ENCODE measurements at places on chromosomes 16 and 17.

DNA sequence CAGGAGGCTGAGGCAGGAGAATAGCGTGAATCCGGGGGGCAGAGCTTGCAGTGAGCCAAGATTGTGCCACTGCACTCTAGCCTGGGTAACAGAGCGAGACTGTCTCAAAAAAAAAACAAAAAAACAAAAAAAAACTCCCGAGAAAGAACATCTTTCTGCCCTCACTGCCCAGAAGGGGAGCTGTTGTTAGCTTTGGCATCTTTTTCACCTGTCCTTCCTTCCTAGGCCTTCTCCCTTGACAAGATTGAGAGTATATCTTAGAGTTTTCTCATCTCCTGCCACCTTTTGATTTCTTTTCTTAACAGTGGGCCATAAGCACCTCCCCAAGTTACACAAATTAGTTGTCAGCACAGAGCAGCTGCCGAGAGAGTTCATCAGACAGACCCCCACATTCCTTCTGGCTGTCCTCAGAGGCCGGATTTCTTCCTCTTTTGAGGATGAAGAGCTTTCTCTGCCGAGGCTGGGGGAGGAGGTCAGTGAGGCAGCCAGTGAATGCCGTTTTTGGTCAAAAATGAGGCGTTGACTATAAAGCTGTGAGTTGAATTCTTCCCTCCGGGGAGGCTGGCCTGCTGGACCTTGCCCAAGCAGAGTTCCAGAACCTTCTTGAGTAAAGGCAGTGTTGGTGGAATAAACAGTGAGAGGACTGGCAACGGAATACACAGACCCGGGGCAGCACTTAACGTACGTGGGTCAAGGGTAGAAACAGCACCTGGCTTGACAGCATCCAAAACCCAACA is 127.0 kb downstream of the ABCC6 start:
- DNase-seq, result no peak

DNA sequence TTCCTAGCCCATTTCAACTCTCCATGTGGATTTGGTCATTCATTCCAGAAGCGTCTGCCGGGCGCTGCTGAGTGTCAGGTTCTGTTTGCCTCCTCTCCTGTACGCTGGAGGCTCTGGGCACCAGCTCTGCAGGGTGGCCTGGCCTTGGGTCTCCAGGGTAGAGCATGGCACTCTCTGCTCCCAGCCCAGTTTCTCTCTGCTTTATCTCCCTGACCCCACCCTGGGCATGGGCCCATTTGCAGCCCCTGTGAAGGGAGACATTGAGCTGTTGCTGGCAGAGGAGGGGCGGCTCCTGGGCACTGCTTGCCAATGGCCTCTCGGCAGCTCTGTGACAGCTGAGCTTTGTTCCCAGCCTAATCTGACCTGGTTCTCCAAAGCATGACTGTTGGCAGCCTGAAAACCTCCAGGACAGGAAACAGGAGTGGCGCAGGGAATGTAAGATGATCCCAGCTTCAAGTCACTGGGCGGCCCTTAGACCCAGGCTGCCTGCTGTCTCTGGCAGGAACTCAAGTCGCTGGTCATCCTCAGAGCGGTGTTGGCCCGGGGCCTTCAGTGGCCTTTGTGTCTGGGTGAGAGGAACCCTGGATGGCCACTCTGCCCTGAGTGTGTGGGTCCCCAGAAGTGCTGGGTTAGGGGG is 146.8 kb downstream of the SEC14L1 start:
- no peak for DNase-seq

DNA sequence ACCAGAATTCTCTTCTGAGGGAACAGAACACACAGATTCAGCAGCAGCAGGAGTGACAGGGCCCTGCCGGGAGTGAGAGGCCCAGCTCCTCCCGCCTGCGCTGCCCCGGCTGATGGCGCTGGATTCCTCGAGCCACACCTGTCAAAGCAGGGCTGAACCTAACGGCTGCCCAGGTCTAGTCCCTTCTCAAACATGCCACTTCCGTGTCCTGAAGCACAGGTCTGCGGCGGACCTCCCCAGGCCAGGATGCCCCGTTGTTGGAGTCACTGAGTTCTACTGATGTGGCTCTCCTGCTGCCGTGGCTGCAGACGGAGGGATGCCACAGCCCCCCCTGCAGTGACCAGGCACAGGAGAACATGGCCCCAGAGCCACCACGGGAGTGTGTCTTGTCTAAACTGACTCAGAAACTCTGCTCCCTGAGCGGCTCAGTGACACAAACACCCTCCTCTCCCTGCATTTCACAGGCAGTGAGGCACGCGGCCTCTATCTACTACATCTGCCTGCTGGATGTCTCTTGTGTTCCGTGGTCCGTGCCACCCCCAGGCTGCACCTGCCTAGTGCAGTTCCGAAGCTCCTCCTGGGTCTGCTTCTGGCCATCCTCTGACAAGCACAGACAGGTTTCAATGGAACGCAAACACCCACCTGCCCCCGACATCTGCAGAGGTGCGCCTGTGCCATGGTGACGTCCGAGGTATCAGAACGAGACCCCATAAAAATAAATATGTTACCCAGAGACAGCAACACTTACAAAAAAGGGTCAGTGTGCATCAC is 44.7 kb upstream of the DNAH17 start:
- DNase-seq, result no peak

- no peak for DNase-seq
These were observed 338.5 kb downstream of the MAF start for GRCh38 chr16:79261944-79262552.

DNA sequence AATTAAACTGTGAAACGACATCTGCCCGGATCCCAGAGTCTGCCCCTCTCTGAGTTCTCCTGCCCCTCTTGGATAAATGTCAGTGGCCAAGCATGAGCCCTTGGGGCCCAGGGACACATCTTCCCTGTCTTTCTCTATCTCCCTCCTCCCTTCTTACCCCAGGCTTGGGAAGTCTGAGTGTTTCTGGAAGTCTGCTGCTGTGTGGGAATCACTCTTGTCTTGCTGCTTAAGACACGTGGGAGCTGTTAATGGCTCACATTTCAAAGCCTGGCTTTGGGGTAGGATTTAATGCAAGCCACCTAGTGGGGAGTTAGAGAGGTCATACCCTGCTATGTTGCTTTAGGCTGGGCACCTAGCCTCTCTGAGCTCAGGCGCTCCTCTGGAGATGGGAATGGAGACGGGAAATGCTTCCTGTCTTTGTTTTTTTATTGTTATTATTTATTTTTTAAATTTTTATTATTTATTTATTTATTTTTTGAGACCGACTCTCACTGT is 218.5 kb upstream of the CIBAR2 start:
- peak; percentile 70 for DNase-seq

DNA sequence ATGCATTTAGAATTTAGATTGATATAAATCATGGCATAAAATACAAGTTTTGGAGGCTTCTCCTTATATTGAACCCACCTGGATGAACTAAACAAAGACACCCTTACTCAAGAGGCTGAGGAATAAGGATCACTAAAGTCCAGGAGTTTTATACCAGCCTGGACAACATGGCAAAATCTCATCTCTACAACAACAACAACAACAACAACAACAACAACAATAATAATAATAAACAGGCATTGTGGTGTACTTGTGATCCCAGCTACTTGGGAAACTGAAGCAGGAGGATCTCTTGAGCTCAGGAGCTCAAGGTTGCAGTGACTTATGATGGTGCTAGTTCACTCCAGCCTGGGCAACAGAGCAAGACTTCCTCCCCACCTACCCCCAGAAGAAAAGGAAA is 558.0 kb downstream of the TOX3 start:
- no peak for DNase-seq

GRCh38 chr16:81823111-81823510 is 44.0 kb downstream of the PLCG2 start:
- peak; percentile 60 for DNase-seq

- no peak for DNase-seq
These were observed 34.7 kb downstream of the KIAA0513 start for GRCh38 chr16:85062323-85062722.

- no peak for DNase-seq
These were observed 9.5 kb upstream of the METTL22 start for GRCh38 chr16:8611886-8612600.

DNA sequence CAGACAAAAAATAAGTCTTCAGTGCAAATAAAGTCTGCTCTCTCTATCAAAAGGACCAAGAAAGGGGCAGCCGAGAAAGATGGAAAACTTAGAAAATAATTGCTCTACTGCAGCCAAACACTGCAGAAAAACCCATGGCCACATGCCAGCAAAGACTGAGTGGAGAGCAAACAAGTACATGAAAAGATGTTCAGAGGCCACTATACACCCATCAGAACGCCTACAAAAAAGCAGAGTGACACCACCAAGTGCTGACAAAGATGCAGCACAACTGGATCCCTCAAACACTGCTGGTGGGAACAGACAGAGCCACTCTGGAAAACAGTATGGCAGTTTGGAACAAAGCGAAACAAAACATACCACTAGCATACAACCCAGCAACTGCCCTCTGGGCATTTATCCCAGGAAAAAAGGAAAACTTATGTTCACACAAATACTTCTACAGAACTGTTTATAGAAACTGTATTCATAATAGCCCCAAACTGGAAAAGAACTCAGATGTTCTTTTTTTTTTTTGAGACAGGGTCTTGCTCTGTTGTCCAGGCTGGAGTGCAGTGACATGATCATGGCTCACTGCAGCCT is 36.7 kb downstream of the KIAA0753 start:
- DNase-seq, result no peak

DNA sequence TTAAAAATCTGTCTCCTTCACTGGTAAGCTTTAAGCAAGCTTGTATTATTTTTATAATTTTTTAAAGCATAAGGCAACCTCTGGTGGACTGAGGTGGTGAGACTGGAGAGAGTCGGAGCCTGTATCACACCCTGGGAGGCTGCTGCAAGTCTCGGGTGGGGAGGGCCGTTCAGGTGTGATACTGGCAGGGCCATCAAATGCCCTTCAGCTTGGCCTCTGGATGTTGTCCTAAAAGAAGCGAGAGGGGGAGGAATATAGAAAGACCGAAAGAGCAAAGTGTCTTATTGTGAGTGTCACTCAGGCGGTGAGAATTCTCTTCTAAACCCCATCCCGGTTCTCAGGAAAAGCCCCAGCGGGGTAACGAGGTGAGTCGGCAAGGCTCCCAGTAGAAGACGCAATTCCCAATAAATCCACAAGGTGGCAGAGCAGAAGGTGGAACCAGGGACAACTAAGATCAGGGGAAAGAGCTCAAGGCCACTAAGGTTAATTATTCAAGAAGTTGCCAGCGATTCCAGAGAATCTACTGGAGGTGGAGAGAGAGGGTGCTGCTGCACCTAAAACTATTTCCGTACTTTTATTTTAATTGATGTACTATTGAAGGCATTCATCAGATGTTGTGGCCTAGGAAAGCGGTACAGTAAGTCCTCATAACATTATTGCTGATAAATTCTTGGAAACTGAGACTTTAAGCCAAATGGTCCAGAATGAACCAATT is 14.1 kb downstream of the C17orf67 start:
- DNase-seq, result peak; percentile 70
